ENCODE measurements at places on chromosomes 5 and 9.

DNA sequence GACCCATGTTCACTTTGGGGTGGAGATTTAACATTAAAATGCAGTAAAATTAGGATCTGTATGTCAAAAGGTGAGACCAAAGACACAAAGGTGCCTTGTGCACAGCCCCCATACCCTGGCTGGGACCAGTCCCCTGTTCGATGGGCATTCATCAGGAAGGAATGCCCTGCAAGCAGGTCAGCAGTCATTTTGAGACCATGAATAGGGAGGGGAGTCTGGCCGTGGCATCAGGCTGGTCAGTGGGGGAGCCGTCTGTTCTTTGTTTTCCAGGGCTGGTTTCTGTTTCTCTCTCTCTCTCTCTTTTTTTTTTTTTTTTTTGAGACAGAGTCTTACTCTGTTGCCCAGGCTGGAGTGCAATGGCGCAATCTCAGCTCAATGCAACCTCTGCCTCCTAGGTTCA lies 68.9 kb upstream of the GOLM1 start:
- no peak for DNase-seq

GRCh38 chr5:105506692-105507277 lies 1944.2 kb upstream of the NUDT12 start:
- peak; percentile 6 for DNase-seq

GRCh38 chr5:33379757-33380156 lies 61.0 kb upstream of the TARS1 start:
- DNase-seq, result no peak

GRCh38 chr9:101326035-101326434 lies 58.8 kb downstream of the BAAT start:
- DNase-seq, result no peak

GRCh38 chr5:31157720-31158119 lies 35.8 kb upstream of the CDH6 start:
- no peak for DNase-seq

Measured in hepatic stellate cell (primary cell).